ENCODE measurements at places on chromosomes 13 and 19.

- DNase-seq, result no peak
These were observed 402.7 kb downstream of the IRS2 start for GRCh38 chr13:109383683-109384082.

- DNase-seq, result no peak
These were observed 2.8 kb upstream of the ZNF543 start for GRCh38 chr19:57317503-57317902.

- DNase-seq, result no peak
These were observed 3.8 kb downstream of the LRRC4B start for GRCh38 chr19:50564229-50565105.

GRCh38 chr13:30382836-30383525 lies 39.3 kb upstream of the UBE2L5 start:
- no peak for DNase-seq

DNA sequence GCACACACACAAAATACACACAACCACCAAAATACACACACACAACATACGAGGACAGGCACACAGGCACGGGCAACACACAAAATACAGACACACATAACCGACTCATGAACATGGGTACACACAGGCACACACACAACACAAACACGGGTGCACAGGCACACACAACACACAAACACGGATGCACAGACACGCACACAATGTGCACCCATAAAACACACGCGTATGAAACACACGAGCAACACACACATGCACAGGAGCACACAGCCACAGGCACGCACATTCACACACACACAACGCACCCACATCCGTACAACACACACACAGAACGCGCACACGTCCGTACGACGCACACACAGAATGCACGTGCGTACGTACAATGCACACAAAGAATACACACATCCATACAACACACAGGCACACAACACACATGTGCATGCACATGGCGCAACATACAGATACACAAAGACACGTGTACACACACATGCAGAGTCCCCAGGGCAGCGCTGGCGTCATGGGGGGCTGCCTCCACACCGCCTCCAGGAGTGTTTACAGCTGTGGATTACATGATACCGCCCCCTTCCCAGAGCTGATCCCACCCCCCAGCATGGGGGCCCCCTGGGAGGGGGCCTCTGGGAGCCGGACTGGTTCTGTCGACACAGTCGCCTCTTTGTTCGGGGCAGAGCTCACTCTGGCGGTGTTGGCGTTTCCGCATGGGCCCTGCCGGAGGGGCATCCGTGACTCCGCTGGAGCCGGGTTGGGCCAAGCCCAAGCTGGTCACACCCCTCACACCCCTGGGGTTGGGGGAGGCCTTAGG lies 2.9 kb downstream of the SBNO2 start:
- no peak for DNase-seq

- DNase-seq, result no peak
These were observed 14.2 kb downstream of the TUBGCP3 start for GRCh38 chr13:112573710-112574109.

- peak; percentile 21 for DNase-seq
These were observed 727 bp downstream of the CERS1 start for GRCh38 chr19:18895038-18895823.

Data from midbrain (tissue), 1 donor.